ENCODE measurements at places on chromosomes 7 and 10.

GRCh38 chr7:143002106-143002505 is 24.8 kb downstream of the OR9A2 start:
- no peak for DNase-seq

- no peak for DNase-seq
Measured at GRCh38 chr7:81527651-81528050, 242.2 kb downstream of the HGF start.

- DNase-seq: no peak
Measured at GRCh38 chr10:43380610-43381222, 9.3 kb downstream of the FXYD4 start.

GRCh38 chr7:66937940-66938339 is 16.9 kb downstream of the TMEM248 start:
- no peak for DNase-seq

DNA sequence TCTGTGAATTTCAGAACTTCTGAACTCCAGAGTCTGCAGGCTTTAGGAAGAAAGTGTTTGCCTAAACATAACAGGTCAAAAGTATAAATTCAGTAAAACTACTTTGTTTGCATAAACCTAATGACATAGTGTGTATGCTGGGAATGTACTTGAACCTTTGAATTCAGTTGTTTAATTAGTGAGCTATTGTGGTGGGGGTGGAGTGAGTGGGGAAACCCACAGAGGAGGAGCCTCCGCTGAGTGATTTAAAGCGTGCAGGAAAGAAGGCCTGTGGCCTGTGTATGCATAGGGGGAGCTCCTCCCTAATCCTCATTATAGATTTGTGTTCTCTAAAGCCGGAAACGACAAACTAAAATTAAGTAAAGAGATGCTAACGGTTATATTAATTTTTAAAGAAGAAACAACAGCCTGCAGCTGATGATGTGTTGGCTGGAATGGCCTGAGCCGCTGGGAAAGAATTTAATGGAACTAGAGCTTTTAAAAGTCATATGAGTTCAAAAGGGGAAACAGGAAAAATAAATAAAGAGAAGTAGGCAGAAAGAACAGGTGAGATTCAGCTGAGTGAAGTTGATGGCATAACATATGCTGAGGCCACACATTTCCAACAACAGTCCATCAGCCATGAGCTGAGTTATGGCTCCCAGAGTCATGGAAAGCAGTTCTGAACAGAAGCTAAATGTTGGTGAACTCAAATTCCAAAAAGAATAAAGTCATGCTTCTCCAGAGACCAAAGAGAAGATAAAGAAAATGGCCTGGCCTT is 595.0 kb downstream of the GRM8 start:
- DNase-seq: no peak

DNA sequence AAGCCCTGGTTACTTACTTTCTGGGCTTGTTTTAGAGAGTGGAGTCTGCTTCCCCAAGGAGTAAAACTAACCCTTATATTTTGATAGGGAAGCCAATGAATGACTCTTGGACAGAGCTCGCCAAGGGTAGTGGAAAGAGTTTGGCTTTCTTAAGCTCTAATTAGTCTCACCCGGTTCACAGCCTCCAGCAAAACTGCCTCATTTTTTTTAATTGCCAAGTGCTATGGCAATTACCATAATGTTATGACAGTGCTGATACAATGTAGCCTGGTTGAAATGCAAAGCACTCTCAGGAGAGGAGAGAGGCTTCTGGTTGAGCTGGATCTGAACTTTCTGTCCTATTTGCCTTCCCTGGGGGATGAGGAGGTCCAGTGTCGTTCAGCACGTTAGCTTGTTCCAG is 376.1 kb upstream of the CHRM2 start:
- no peak for DNase-seq

GRCh38 chr10:128382225-128382624 is 256.0 kb upstream of the MKI67 start:
- DNase-seq: no peak

DNA sequence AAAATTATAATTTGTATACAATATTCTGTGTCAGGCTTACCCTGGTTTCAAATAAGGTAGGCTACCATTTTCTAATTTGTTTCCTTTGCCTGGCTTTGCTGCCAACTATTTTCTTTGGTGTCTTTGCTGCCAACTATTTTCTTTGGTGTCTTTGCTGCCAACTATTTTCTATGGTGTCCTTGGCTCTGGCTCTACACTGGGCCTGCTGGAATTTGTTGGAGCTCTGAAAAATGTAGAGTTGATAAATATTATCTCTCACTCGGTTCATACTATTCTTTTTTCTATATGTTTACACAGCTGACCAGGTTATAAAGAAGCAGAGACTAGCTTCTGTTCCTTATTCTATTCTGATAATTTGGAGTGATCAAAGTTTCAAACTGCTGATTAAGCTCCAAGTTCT is 768.0 kb upstream of the PHF14 start:
- DNase-seq: no peak

DNA sequence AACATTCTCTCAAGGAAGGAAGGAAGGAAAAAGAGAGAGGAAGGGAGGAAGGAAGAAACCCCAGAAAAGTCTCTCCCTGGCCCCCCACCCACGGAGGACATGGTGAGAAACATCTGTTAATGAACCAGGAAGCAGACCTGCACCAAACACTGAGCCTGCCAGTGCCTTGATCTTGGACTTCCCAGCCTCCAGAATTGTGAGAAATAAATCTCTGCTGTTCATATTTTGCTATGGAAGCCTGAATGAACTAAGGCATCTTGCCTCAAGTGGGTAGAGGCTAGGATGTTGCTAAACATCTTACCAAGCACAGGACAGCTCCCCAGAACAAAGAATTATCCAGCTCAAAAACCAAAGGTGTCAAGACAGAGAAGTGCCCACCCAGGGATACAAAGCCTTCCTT is 19.1 kb downstream of the LRRC20 start:
- no peak for DNase-seq

- DNase-seq: no peak
Measured at GRCh38 chr7:39536951-39537350, 29.3 kb upstream of the YAE1 start.

DNA sequence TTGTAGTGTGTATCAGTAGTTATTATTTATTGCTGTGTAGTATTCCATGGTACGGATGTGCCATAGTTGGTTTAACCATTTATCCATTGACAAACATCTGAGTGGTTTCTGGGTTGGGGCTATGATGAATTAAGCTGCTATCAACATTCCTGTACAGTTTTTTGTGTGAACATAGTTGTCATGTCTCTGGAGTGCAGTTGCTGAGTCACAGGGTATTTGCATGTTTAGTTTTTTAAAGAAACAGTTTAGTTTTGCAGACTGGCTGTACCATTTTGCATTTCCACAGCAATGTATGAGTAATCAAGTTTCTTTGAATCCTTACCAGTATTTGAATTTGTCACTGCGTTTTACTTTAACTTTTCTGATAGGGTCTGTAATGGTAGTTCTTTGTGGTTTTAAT is 516.7 kb upstream of the CELF2 start:
- no peak for DNase-seq

GRCh38 chr10:58851606-58852005 is 324.8 kb upstream of the PHYHIPL start:
- DNase-seq: no peak

- no peak for DNase-seq
Measured at GRCh38 chr7:147033641-147034040, 917.0 kb downstream of the CNTNAP2 start.

- DNase-seq: no peak
Measured at GRCh38 chr7:80984619-80985018, 65.8 kb upstream of the SEMA3C start.

GRCh38 chr10:80443531-80443974 is 10.6 kb upstream of the TSPAN14 start:
- no peak for DNase-seq

- no peak for DNase-seq
Measured at GRCh38 chr7:46651070-46651469, 730.0 kb upstream of the IGFBP3 start.

DNA sequence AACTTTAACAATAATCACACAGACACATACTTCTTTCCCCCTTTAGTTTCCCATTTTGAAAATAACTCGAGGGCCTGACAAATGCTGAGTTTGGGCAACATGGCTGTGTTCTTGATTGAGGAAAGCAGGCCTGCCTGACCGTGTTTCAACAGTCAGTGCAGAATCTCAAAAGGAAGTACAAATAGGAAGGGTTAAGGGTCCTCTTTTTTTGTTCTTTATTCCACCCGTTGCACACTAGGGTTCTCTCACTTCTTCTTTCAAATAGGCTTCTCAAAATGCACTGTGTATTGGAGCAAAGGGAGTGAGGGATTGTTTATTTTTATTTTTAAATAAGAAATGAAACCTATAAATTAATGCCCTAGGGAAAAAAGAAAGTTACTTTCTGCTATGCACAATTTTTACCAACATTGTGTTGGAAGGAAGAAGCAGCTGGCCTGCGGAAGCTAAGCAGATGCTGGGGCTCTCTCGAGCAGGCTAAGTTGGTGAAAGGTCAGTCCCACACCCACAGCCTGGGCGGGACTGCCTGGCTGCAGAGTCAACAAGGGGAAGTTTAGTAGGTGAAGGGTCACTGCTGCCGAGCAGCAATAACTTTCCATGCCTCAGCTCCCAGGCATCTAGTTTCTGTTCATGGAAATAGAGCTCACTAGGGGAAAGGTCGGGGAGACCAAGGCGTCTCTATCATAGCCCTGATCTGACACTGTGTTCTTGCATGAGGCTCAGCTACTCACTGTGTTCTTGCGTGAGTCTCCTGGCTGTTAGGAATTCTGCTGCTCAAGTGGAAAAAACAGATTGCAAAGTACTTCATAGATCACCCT is 12.2 kb upstream of the PDK4 start:
- no peak for DNase-seq

DNA sequence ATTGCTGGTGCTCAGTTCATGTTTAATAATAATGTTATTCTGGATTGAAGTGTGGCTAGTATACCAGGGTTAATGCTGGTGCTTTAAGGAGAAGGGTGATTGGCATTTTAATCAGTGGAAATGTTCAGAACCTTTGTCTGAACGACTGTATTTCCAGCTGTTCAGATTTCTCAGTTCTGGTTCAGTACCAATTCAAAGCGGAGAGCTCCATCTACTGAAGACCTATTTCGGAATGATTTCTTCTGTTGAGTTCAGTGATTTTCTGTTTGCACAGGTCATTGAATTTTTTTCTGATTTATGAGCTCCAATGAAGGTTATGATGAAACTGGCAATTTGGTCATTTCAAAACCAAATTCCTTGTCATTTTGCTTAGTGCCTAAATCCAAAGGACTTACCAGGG is 160.1 kb downstream of the EXOC4 start:
- no peak for DNase-seq

GRCh38 chr7:121440857-121441503 is 44.9 kb upstream of the FAM3C start:
- no peak for DNase-seq

- no peak for DNase-seq
Measured at GRCh38 chr7:82726038-82726800, 282.6 kb upstream of the CACNA2D1 start.

DNA sequence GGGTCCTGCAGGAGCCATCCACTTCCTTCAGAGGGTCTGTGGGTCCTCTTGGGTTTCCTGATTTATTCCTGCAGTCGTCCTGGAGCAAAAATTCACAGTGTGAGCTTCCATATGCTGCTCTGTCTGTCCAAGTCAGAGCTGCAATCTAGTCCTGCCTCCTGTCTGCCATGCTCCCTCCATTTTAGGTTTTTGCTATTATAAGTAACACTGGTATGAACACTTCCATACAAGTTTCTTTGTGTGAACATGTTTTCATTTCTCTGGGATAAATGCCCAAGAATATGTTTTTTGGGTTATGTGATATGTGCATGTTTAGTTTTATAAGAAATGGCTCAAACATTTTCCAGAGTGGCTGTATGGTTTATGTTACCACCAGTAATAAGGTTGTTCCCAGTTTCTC is 188.1 kb downstream of the ACTR3B start:
- no peak for DNase-seq

DNA sequence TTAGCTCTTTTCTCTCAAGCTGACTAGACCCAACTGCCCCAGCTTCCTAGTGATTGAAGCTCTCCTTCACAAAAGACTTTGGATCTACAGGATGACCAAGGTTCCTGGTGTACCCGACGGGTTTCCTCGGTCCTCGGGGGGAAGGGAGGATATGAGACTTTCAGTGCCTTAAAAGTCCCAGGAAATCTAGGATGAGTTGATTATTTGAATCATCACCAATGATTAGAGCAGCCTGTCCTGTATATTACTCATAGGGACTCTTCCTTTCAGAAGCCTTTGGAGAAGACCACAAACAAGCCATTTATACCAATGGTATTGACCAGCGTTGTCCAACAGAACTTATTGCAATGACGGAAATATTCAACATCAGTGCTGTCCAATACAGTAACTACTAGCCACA is 6.1 kb upstream of the ACTA2 start:
- DNase-seq: no peak

GRCh38 chr10:7383442-7383841 is 27.4 kb downstream of the SFMBT2 start:
- no peak for DNase-seq

DNA sequence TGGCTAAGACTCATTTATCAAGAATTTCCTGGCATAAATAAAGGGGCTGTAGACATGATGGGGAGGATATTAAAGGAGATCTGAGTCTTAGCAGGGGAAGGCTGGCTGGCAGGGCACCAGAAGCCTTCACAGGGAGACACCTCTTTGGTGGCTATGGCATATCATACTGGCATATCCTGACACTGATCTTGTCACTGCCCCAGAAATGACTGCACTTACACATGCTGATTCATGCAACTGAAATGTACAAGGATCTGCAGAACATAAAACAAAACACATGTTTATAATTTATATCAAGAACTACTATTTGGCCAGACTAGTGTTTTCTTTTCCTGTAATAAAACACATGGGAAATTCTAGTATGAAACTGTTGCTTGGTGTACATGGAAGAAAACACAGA is 5.5 kb upstream of the LIPN start:
- no peak for DNase-seq

DNA sequence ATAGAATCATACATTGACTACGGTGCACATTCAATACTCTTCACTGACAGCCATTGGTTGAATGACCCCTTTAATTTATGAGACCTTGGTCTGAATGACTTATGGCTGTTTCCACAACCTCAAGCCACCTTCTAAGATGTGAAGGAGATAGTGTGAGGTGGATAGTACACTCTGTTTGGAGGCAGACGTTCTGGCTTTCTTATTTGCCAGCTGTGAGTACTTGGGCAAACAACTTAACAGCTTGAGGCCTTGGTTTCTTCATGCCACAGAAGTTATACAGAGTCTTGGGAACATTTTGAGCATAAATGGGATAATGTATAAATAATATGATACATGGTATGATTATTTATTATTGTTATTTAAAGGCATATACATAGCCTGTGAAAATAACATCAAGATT is 62.0 kb downstream of the BPGM start:
- no peak for DNase-seq
